A549 treated with Hydrocortisone at 1 μM for 4 hours (cell line): ENCODE measurements at places on chromosomes 1 and 21. TPM values are rescaled to one million over a fixed set of nuclear protein-coding genes. Genes with fewer than 3 reads are reported as not detected.

Gene AKT3
- 17.5 to 25.1 TPM (median 23.3 TPM) in 5 replicates for total RNA-seq

Gene SH3BGRL3
- total RNA-seq, result 95.1 to 153 TPM (median 142 TPM) in 5 replicates

Gene DNAJC8
- total RNA-seq, result 68.2 to 72.7 TPM (median 70.9 TPM) in 5 replicates

Gene ZFYVE9
- total RNA-seq, result 7.2 to 10.4 TPM (median 8.2 TPM) in 5 replicates

Gene RHD
- not detected in 5 replicates for total RNA-seq

Gene PBX1
- total RNA-seq, result 10.0 to 14.7 TPM (median 13.5 TPM) in 5 replicates
